ENCODE measurements at places on chromosomes 16 and 17.

- DNase-seq: no peak
These were observed 78.5 kb downstream of the C16orf78 start for GRCh38 chr16:49452108-49452507.

- DNase-seq: no peak
These were observed 62.6 kb downstream of the BANP start for GRCh38 chr16:88013766-88014251.

GRCh38 chr16:49622421-49623402, 233.2 kb downstream of the ZNF423 start:
- no peak for DNase-seq

GRCh38 chr17:54455251-54455868, 445.3 kb upstream of the TOM1L1 start:
- no peak for DNase-seq

- no peak for DNase-seq
These were observed 29.5 kb downstream of the MPRIP start for GRCh38 chr17:17071531-17072360.
